Activated CD8-positive, alpha-beta memory T cell treated with anti-CD3 and anti-CD28 coated beads for 36 hours (primary cell): ENCODE measurements at places on chromosomes 2 and 18. TPM values are rescaled to one million over a fixed set of nuclear protein-coding genes. Genes with fewer than 3 reads are reported as not detected.

The MYOM1 gene
- total RNA-seq, result 0.59 TPM

The FBXO15 gene
- total RNA-seq, result 1.1 TPM

The ARHGAP15 gene
- total RNA-seq, result 36.1 TPM

The ATP9B gene
- 20.4 TPM for total RNA-seq

The ELOA2 gene
- not detected for total RNA-seq

The EN1 gene
- total RNA-seq, result not detected

The CD226 gene
- 189 TPM for total RNA-seq
